ENCODE measurements at places on chromosomes 2 and 18.

DNA sequence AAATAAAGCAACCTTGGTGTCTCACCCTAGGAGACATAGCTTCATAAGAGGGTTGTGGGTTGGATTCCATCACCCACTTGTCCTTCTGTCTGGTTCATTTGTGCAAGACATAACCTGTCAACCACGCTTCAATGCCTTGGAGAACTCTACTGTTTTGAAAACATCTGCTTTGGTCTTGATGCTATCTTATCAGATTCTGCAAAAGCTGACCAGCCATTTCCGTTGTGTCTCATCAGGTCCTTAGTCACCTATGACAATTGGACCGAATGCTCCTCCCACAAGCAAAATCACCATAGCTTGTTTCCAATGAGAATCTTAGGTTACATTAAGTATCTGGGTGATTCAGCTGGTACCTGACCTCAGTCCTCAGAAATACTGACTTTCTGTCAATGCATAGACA is 35.4 kb downstream of the STAT4 start:
- DNase-seq = no peak

DNA sequence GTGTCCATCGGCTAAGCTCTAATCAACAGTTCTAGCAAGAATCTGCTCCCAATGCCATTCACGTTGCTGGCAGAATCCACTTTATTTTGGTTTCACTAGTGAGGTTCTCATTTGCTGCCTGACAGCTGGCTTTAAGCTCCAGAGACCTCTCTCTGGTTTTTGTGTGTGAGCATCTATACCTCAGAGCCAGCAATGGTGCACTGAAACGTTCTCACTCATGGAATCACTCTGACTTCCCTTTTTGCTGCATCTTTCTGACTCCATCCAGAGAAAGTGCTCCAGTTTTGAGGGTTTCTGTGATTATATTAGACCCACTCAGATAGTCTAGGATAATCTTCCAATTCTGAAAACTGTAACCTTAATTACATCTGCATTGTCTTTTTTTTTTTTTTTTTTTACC is 596.6 kb downstream of the RNF144A start:
- DNase-seq = no peak

GRCh38 chr2:207238831-207239701 is 73.3 kb upstream of the KLF7 start:
- peak; percentile 100 for DNase-seq

GRCh38 chr18:79404567-79404910 is 8.8 kb downstream of the NFATC1 start:
- no peak for DNase-seq

- no peak for DNase-seq
Measured at GRCh38 chr2:43266711-43267111, 40.3 kb upstream of the ZFP36L2 start.
